ENCODE measurements at places on chromosomes 11 and 22.

GRCh38 chr11:78690352-78690987 lies 115.8 kb upstream of the NARS2 start:
- H3K27me3 ChIP-seq = no peaks in the 10 kb centered on the region
- no peak for DNase-seq
- H3K4me3 ChIP-seq = no peak overlapping the region
- no peak overlapping the region for H3K27ac ChIP-seq
- no peaks in the 10 kb centered on the region for H3K4me1 ChIP-seq
- H3K36me3 ChIP-seq = no peaks in the 10 kb centered on the region

DNA sequence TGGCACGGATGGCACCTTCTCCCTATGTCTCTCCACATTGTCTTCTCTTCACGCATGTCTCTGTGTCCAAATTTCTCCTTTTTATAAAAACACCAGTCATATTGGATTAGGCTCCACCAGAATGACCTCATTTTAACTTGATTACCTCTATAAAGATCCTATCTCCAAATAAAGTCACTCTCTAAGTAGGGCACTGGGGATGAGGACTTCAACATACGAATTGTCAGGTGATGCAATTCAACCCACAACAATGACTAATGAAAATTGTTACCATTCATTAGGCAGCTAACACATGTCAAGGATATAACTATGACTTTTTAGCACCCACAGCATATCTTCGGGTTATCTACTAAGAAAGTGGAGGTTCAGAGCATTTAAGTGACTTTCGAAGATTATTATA lies 55.5 kb upstream of the USP47 start:
- no peak for DNase-seq
- H3K4me1 ChIP-seq = no peaks in the 10 kb centered on the region
- H3K36me3 ChIP-seq = no peaks in the 10 kb centered on the region

- H3K27me3 ChIP-seq = no peaks in the 10 kb centered on the region
- H3K4me3 ChIP-seq = no peak overlapping the region
- peaks cover 23% of the 10 kb centered on the region for H3K36me3 ChIP-seq
- H3K4me1 ChIP-seq = peaks cover 17% of the 10 kb centered on the region
Measured at GRCh38 chr11:64894070-64894811, 15.8 kb upstream of the EHD1 start.

GRCh38 chr11:30489076-30489475 lies 97.1 kb downstream of the MPPED2 start:
- no peak for DNase-seq
- no peaks in the 10 kb centered on the region for H3K27me3 ChIP-seq
- no peaks in the 10 kb centered on the region for H3K4me1 ChIP-seq
- no peak overlapping the region for H3K4me3 ChIP-seq
- no peak overlapping the region for H3K27ac ChIP-seq

DNA sequence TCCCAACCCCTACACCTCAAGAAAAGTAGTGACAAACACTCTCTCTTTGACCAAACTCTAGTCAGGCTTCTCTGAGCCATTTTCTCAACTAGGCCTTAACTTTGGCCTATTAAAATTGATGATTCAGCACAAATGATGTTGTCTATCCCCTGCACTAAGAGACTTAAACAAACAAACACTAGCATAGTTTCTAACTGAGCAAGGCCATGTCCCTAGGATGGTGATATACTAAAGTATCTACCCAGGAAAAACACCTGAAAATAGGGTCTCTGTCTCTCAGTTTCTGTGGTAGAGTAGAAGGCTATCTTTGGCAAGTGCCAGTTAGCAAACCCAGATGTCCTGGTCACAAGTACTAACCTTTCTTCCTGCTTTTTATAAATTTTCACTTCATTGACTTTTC lies 219.7 kb upstream of the ANO3 start:
- DNase-seq = no peak
- no peaks in the 10 kb centered on the region for H3K4me1 ChIP-seq
- H3K27ac ChIP-seq = no peak overlapping the region
- no peak overlapping the region for H3K4me3 ChIP-seq
- H3K27me3 ChIP-seq = no peaks in the 10 kb centered on the region

GRCh38 chr22:24331468-24332440 lies 61.1 kb downstream of the SPECC1L start:
- H3K27ac ChIP-seq = no peak overlapping the region
- no peak overlapping the region for H3K4me3 ChIP-seq
- no peaks in the 10 kb centered on the region for H3K27me3 ChIP-seq

DNA sequence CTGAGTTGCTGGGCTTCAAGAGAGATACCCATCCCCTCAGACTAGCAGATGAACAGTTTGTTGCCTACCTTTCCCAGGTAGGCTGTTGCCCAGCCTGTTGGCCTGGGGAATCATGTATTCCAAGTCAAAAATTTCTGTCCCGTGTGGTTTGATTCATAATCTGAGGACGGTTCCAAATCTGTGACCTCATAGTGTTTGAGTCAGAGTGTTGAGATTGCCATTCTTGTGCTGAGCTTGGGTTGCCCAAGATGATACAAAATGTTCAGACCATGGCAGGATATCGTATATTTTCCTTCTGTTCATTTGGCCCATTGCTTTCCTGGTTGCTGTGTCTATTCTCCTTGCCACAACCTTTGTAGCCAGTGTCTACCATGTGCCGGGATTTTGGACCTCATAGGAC lies 64.3 kb downstream of the CYB5R2 start:
- H3K4me1 ChIP-seq = no peaks in the 10 kb centered on the region
- peaks cover 6% of the 10 kb centered on the region for H3K36me3 ChIP-seq
- H3K4me3 ChIP-seq = no peak overlapping the region
- H3K27me3 ChIP-seq = no peaks in the 10 kb centered on the region
- DNase-seq = no peak
- H3K27ac ChIP-seq = no peak overlapping the region

DNA sequence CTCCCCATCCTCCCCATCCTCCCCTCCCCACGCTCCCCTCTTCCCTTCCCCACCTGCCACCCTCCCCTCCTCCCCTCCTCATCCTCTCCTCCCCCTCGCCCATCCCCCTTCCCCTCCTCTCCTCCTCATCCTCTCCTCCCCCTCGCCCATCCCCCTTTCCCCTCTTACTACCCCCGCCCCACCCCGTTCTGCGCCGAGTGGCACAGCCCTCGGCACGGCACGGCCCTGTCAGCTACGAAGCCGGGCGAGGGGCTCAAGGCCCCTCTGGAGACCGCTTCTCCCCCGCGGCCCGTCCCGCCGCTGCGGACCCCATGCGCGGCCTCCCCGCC lies 449.9 kb downstream of the OPCML start:
- H3K27me3 ChIP-seq = peaks cover 4% of the 10 kb centered on the region
- H3K4me3 ChIP-seq = no peak overlapping the region
- DNase-seq = peak; percentile 8
- no peaks in the 10 kb centered on the region for H3K36me3 ChIP-seq
- H3K4me1 ChIP-seq = peaks cover 4% of the 10 kb centered on the region

DNA sequence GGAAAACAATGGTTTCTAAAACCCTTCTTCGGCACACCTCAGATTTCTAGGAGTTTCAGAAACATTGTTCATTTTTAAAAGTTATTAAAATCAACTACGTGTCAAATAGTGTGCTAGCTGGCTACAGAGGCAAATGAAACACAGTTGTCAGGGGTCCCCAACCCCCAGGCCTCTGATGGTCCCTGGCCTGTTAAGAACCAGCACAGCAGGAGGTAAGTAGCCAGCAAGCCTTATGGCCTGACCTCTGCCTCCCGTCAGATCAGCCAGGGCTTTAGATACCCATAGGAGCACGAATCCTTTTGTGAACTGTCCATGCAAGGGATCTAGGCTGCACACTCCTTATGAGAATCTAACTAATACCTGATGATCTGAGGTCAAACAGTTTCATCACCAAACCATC lies 648.2 kb downstream of the FAM181B start:
- H3K4me1 ChIP-seq = no peaks in the 10 kb centered on the region
- H3K4me3 ChIP-seq = no peak overlapping the region
- H3K27ac ChIP-seq = no peak overlapping the region
- no peaks in the 10 kb centered on the region for H3K27me3 ChIP-seq

DNA sequence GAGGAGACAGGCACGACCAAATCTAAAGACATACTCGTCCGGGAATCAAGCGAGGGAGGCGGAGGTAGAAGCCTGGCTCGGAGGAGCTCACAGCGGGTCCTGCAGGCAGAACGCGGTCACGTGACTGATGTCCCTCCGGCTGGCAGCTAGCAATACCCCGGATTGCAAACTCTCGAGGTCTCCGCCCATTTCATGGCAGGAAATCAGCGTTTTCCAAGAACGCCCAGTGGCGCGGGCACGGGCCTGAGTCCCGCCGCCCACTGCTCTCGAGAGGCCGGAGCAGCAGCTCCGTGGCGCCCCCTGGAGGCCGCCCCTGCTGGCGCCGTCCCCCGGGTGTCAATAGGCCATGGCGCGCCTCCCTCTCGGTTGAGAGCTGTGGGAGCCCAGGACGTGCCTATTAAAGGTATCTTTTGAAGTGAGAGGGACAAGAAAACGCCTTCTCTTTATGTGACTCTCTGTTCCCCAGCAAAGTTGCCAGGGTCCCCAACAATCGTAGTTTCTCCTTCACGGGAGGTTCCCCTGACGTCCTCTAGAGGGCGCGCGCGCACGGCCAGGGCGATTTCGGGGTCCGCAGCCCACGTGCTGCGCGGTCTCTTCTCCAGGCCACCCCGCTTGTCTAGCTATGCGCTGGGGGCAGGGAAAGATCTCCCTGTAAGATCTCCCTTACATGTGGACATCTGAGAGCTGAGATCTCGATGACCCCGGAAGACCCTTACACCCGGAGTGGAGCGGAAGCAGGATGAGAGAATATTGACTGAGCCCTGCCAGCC lies 37.3 kb upstream of the RBFOX2 start:
- peak overlapping the region; percentile 39 for H3K4me3 ChIP-seq
- DNase-seq = peak; percentile 67
- peaks cover 14% of the 10 kb centered on the region for H3K4me1 ChIP-seq

GRCh38 chr11:134815404-134815803 lies 403.4 kb upstream of the B3GAT1 start:
- no peak overlapping the region for H3K4me3 ChIP-seq
- H3K27me3 ChIP-seq = no peaks in the 10 kb centered on the region
- H3K4me1 ChIP-seq = no peaks in the 10 kb centered on the region

- DNase-seq = no peak
- no peaks in the 10 kb centered on the region for H3K27me3 ChIP-seq
- peaks cover 16% of the 10 kb centered on the region for H3K36me3 ChIP-seq
- peaks cover 42% of the 10 kb centered on the region for H3K4me1 ChIP-seq
- peak overlapping the region; percentile 60 for H3K4me3 ChIP-seq
Measured at GRCh38 chr11:64803846-64804345, 882 bp upstream of the MAP4K2 start.

- no peaks in the 10 kb centered on the region for H3K4me1 ChIP-seq
- DNase-seq = no peak
- no peak overlapping the region for H3K27ac ChIP-seq
- H3K36me3 ChIP-seq = no peaks in the 10 kb centered on the region
- H3K4me3 ChIP-seq = no peak overlapping the region
Measured at GRCh38 chr11:86991341-86991740, 36.1 kb upstream of the FZD4 start.

DNA sequence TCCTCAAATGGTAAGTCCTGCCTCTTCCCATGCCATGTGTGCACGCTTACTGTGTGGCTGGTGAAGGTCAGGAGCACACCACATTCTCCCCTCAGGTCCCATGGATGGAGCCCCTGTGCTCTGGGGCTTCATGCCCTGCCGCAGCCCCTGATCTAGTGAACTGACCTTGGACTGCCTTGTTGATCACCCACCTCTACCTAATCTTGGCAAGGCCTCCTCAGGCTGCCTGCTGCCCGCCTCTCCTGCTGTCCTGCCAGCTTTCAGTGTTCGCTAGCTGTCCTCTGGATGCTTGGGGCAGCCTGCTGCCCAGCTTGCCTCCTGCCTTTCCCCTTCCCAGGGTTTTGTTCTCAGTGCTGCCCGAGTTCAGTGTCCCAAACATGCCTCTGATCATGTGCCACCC lies 38.1 kb downstream of the CABIN1 start:
- H3K4me1 ChIP-seq = no peaks in the 10 kb centered on the region
- no peak overlapping the region for H3K27ac ChIP-seq
- peaks cover 45% of the 10 kb centered on the region for H3K36me3 ChIP-seq
- no peak overlapping the region for H3K4me3 ChIP-seq

DNA sequence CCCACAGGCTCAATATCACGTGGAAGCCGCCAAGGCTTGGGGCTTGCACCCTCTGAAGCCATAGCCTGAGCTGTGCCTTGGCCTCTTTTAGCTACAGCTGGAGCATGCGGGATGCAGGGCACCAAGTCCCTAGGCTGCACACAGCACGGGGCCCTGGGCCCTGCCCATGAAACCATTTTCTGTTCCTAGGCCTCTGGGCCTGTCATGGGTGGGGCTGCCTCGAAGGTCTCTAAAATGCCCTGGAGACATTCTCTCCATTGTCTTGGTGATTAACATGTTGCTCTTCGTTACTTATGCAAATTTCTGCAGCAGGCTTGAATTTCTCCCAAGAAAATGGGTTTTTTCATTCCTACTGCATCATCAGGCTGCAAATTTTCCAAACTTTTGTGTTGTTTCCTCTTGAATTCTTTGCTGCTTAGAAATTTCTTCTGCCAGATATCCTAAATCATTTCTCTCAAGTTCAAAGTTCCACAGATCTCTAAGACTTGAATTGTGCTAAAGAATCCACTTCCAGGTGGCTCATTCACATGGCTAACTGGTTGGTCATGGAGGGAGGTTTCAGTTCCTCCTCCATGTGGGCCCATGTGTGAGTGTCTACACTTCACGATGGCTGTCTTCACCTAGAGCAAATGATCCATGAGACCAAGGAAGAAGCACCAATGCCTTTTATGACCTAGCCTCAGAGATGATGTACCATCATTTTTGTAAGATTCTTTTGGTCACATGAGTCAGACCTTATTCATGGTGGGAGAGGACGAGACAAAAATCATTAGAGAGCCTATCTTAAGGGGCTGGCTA lies 7.4 kb upstream of the CREBZF start:
- H3K27me3 ChIP-seq = no peaks in the 10 kb centered on the region
- no peak for DNase-seq
- H3K4me1 ChIP-seq = no peaks in the 10 kb centered on the region
- no peak overlapping the region for H3K27ac ChIP-seq
- H3K36me3 ChIP-seq = no peaks in the 10 kb centered on the region

DNA sequence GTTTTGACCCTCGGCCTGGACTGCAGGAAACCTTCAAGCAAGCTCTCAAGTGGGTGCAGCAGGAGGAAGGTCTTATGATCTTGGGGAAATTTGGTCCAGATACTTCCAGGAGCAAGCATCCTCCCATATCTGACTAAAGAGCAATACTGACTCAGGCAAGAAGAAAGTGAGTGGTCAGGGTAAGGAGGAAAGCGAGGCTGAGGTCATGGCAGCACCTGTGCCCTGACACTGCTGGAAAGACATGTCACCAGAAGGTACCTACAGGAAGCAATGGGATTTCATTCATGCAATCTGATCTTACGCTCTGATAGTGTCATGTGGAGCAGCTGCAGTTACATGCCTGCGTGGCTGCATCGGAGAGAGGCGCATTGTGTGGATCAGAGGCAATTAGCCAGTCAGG lies 6.5 kb upstream of the TOP3B start:
- no peaks in the 10 kb centered on the region for H3K4me1 ChIP-seq
- no peak overlapping the region for H3K27ac ChIP-seq
- no peaks in the 10 kb centered on the region for H3K36me3 ChIP-seq

GRCh38 chr11:17413414-17414316 lies 25.2 kb upstream of the KCNJ11 start:
- H3K27ac ChIP-seq = no peak overlapping the region
- H3K27me3 ChIP-seq = no peaks in the 10 kb centered on the region
- DNase-seq = no peak
- no peaks in the 10 kb centered on the region for H3K36me3 ChIP-seq
- no peak overlapping the region for H3K4me3 ChIP-seq

GRCh38 chr22:17919276-17920144 lies 104.9 kb downstream of the MICAL3 start:
- no peaks in the 10 kb centered on the region for H3K27me3 ChIP-seq
- H3K4me3 ChIP-seq = no peak overlapping the region
- no peaks in the 10 kb centered on the region for H3K36me3 ChIP-seq
- no peak overlapping the region for H3K27ac ChIP-seq
- DNase-seq = no peak
- peaks cover 20% of the 10 kb centered on the region for H3K4me1 ChIP-seq

- no peaks in the 10 kb centered on the region for H3K4me1 ChIP-seq
- H3K27me3 ChIP-seq = no peaks in the 10 kb centered on the region
- no peak overlapping the region for H3K27ac ChIP-seq
- no peaks in the 10 kb centered on the region for H3K36me3 ChIP-seq
Measured at GRCh38 chr22:43404673-43405385, 7.0 kb upstream of the MPPED1 start.
